ENCODE measurements at places on chromosomes 5 and 9.

DNA sequence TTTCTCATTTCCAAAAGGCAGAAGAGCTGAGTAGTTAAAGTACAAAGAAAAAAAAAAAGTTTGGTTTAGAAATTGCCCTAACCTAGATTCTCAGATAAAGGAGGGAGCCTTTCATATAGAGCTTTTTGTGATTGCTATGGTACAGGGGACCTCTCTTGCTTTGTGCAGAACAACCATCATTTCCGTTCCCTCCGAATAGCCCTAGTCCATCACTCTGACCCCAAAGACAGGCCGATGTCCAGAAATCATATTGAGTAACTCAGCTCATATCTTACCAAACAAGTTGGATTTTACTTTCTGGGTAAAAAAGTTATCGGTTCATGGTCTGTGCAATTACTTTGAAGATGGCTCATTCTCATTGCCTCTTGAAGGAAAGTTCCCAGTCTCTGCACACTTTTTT, 36.7 kb upstream of the COL15A1 start:
- H3K4me3 ChIP-seq, result no peak overlapping the region
- H3K27me3 ChIP-seq, result no peaks in the 10 kb centered on the region
- H3K27ac ChIP-seq, result no peak overlapping the region
- H3K36me3 ChIP-seq, result no peaks in the 10 kb centered on the region
- no peaks in the 10 kb centered on the region for H3K4me1 ChIP-seq

- H3K4me1 ChIP-seq, result peaks cover 5% of the 10 kb centered on the region
- no peaks in the 10 kb centered on the region for H3K36me3 ChIP-seq
- H3K27me3 ChIP-seq, result no peaks in the 10 kb centered on the region
Measured at GRCh38 chr5:115069087-115069968, 100.4 kb downstream of the TRIM36 start.

GRCh38 chr9:137304383-137305059, 2.5 kb upstream of the NRARP start:
- H3K36me3 ChIP-seq, result no peaks in the 10 kb centered on the region
- no peaks in the 10 kb centered on the region for H3K27me3 ChIP-seq
- no peak overlapping the region for H3K4me3 ChIP-seq
- no peak overlapping the region for H3K27ac ChIP-seq
- no peaks in the 10 kb centered on the region for H3K4me1 ChIP-seq

GRCh38 chr5:150596313-150596712, 44.1 kb upstream of the SYNPO start:
- no peaks in the 10 kb centered on the region for H3K4me1 ChIP-seq

GRCh38 chr5:124021776-124022175, 509.8 kb downstream of the CSNK1G3 start:
- no peak overlapping the region for H3K27ac ChIP-seq
- DNase-seq, result no peak
- H3K4me3 ChIP-seq, result no peak overlapping the region
- H3K4me1 ChIP-seq, result no peaks in the 10 kb centered on the region
- no peaks in the 10 kb centered on the region for H3K27me3 ChIP-seq

- H3K27me3 ChIP-seq, result no peaks in the 10 kb centered on the region
- DNase-seq, result no peak
- peaks cover 38% of the 10 kb centered on the region for H3K4me1 ChIP-seq
- H3K36me3 ChIP-seq, result peaks cover 10% of the 10 kb centered on the region
- peak overlapping the region; percentile 78 for H3K27ac ChIP-seq
Measured at GRCh38 chr5:40798801-40799210, 632 bp upstream of the PRKAA1 start.

GRCh38 chr9:22160221-22160620, 151.1 kb upstream of the CDKN2B start:
- no peaks in the 10 kb centered on the region for H3K36me3 ChIP-seq
- no peak overlapping the region for H3K4me3 ChIP-seq
- DNase-seq, result no peak
- H3K4me1 ChIP-seq, result no peaks in the 10 kb centered on the region
- no peak overlapping the region for H3K27ac ChIP-seq
- no peaks in the 10 kb centered on the region for H3K27me3 ChIP-seq

GRCh38 chr5:133114166-133114932, 62.5 kb downstream of the HSPA4 start:
- H3K4me3 ChIP-seq, result no peak overlapping the region
- peaks cover 4% of the 10 kb centered on the region for H3K4me1 ChIP-seq
- no peaks in the 10 kb centered on the region for H3K27me3 ChIP-seq
- H3K36me3 ChIP-seq, result no peaks in the 10 kb centered on the region

GRCh38 chr5:67053229-67053628, 143.4 kb downstream of the CD180 start:
- no peak overlapping the region for H3K27ac ChIP-seq
- no peak overlapping the region for H3K4me3 ChIP-seq
- no peaks in the 10 kb centered on the region for H3K27me3 ChIP-seq
- DNase-seq, result no peak
- no peaks in the 10 kb centered on the region for H3K36me3 ChIP-seq
- no peaks in the 10 kb centered on the region for H3K4me1 ChIP-seq

GRCh38 chr5:66621146-66621545, 25.0 kb downstream of the MAST4 start:
- H3K27ac ChIP-seq, result peak overlapping the region; percentile 99
- H3K4me3 ChIP-seq, result peak overlapping the region; percentile 39
- peaks cover 66% of the 10 kb centered on the region for H3K4me1 ChIP-seq
- no peaks in the 10 kb centered on the region for H3K27me3 ChIP-seq
- H3K36me3 ChIP-seq, result peaks cover 4% of the 10 kb centered on the region
- DNase-seq, result no peak

- no peaks in the 10 kb centered on the region for H3K4me1 ChIP-seq
- H3K36me3 ChIP-seq, result no peaks in the 10 kb centered on the region
- H3K27me3 ChIP-seq, result no peaks in the 10 kb centered on the region
- no peak for DNase-seq
- no peak overlapping the region for H3K4me3 ChIP-seq
- H3K27ac ChIP-seq, result no peak overlapping the region
Measured at GRCh38 chr9:111870774-111871498, 25.7 kb upstream of the UGCG start.

GRCh38 chr9:84174486-84174885, 166.1 kb downstream of the SLC28A3 start:
- no peak overlapping the region for H3K4me3 ChIP-seq
- DNase-seq, result no peak
- no peaks in the 10 kb centered on the region for H3K27me3 ChIP-seq
- no peaks in the 10 kb centered on the region for H3K4me1 ChIP-seq
- H3K36me3 ChIP-seq, result no peaks in the 10 kb centered on the region
- no peak overlapping the region for H3K27ac ChIP-seq

DNA sequence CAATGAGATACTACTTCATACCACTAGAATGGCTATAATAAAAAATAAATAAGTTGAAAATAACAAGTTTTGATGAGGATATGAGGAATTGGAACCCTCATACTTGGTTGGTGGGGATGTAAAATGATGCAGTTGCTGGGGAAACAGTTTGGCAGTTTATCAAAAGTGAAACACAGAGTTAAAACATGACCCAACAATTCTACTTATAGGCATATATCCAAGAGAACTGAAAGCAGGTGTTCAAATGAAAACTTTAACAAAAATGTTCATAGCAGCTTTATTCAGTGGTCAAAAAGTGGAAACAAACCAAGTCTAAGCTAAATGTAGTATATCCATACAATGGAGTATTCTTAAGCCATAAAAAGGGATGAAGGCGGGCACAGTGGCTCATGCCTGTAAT, 13.1 kb upstream of the LHFPL2 start:
- DNase-seq, result no peak
- H3K27me3 ChIP-seq, result no peaks in the 10 kb centered on the region
- H3K4me1 ChIP-seq, result no peaks in the 10 kb centered on the region
- H3K4me3 ChIP-seq, result no peak overlapping the region
- H3K36me3 ChIP-seq, result no peaks in the 10 kb centered on the region

DNA sequence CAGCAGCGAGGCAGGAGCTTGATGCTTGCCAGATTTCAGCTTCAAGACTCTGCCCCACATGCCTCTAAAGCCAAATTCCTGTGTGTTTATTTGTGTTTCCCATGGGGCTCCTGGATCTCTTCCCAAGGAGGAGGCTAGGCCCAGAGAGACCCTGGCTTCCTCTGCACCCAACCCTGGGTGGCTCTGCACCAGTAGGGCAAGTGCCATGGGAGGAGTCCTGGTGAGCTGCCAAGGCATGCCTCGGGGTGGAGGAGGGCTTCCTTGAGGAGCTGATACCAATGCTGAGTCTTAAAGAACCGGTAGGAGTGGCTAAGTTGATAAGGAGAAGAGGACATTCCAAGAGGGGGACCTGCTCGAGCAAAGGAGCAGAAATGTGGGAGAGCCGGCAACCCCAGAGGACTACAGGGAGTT, 6.8 kb upstream of the TIFAB start:
- no peak overlapping the region for H3K4me3 ChIP-seq
- no peaks in the 10 kb centered on the region for H3K36me3 ChIP-seq
- H3K4me1 ChIP-seq, result 0 out of 2 replicates have a peak, but pooled peaks cover 2% of the 10 kb centered on the region
- H3K27ac ChIP-seq, result no peak overlapping the region

DNA sequence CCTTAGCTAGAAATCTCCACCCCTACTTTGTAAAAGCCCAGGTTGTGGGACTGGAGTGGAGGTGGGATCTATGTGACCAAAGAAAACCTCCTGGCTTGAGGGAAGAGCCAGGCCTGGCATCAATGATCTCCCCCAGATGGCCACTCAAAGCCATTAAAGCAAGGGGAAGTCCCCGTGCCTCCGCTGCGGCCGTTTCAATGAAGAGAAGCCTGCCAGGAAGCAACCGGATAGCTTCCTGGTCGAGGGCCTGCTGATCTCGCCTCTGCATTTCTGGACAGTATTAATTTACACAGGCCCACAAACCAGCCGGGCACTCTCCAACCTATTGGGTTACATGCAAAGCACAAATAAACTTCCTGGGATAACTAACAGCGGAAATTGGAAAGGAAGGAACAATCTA, 160.5 kb upstream of the MSX2 start:
- H3K27me3 ChIP-seq, result no peaks in the 10 kb centered on the region
- DNase-seq, result no peak
- H3K36me3 ChIP-seq, result no peaks in the 10 kb centered on the region
- no peak overlapping the region for H3K27ac ChIP-seq
- H3K4me3 ChIP-seq, result no peak overlapping the region

GRCh38 chr9:109641372-109641659, 138.7 kb upstream of the PALM2AKAP2 start:
- H3K27ac ChIP-seq, result no peak overlapping the region
- no peaks in the 10 kb centered on the region for H3K36me3 ChIP-seq
- no peak overlapping the region for H3K4me3 ChIP-seq
- no peaks in the 10 kb centered on the region for H3K4me1 ChIP-seq

- H3K36me3 ChIP-seq, result no peaks in the 10 kb centered on the region
- peaks cover 34% of the 10 kb centered on the region for H3K4me1 ChIP-seq
- no peaks in the 10 kb centered on the region for H3K27me3 ChIP-seq
- H3K4me3 ChIP-seq, result no peak overlapping the region
Measured at GRCh38 chr9:73133921-73134407, 17.7 kb upstream of the ANXA1 start.

DNA sequence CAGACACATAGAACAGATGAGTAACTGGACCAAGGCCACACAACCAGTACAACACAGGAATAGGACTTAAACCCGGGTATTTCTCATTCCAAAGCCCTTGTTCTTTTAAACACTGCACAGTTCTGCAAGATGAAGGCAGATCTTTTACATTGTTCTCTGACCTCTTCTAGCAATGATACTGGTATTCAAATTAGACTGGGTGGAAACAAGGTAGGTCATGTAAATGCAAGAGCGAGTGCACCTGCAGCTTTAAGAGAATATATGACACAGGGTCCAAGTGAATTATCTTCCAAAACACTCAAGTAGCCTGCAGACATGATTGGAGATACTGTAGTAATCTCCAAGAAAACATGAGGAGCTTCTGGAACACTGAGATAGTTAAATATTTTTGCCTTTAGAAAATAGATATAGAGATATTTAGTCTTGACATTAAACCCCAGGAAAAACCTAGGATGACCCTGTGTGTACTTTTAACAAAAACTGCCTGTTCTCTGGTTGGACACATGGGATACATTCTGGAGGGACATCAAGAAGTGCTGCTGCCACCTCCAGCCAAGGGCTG, 130.6 kb upstream of the EPB41L4A start:
- no peak overlapping the region for H3K27ac ChIP-seq
- H3K27me3 ChIP-seq, result no peaks in the 10 kb centered on the region
- H3K4me1 ChIP-seq, result no peaks in the 10 kb centered on the region
- DNase-seq, result no peak
- H3K4me3 ChIP-seq, result no peak overlapping the region

DNA sequence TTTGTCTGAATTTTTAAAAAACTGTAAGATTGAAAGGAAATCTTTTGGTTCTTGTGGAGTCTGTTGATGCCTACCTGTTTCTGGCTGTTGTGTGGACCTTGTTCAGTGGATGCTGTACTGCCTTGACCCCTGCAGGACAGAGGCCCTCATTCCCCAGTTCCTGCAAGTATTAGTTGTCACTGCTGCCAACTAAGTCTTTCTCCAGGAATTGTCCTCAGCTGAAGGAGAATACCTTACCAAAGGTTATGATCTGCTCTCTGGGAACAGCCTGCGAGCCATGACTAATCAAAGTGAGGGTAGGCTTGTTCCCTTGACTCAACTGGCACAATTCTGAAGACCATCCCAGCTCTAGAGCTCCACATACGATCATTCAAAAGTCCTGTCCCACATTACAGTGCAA, 145.3 kb upstream of the FST start:
- no peak overlapping the region for H3K4me3 ChIP-seq
- H3K27me3 ChIP-seq, result no peaks in the 10 kb centered on the region
- no peak overlapping the region for H3K27ac ChIP-seq

DNA sequence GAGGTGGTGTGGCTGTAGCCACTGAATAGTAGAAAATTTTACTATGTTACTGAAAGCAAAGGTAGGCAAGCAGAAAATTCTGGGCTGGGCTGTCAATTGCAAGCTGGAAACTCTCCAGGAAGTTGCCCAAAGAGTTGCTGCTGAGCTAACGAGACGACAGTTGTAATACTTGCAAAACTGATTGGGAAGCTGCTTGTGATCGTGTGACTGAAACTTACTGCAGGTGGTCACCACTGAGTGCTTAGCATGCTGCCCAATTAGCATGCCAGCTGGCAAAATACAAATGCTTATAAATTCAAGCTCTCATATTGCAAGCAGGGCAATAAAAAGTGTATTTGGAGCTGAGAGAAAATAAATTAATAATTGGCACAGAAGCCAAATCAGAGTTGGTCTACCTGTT, 758.5 kb upstream of the EDIL3 start:
- H3K27ac ChIP-seq, result no peak overlapping the region
- H3K36me3 ChIP-seq, result no peaks in the 10 kb centered on the region
- no peaks in the 10 kb centered on the region for H3K4me1 ChIP-seq
- no peaks in the 10 kb centered on the region for H3K27me3 ChIP-seq

DNA sequence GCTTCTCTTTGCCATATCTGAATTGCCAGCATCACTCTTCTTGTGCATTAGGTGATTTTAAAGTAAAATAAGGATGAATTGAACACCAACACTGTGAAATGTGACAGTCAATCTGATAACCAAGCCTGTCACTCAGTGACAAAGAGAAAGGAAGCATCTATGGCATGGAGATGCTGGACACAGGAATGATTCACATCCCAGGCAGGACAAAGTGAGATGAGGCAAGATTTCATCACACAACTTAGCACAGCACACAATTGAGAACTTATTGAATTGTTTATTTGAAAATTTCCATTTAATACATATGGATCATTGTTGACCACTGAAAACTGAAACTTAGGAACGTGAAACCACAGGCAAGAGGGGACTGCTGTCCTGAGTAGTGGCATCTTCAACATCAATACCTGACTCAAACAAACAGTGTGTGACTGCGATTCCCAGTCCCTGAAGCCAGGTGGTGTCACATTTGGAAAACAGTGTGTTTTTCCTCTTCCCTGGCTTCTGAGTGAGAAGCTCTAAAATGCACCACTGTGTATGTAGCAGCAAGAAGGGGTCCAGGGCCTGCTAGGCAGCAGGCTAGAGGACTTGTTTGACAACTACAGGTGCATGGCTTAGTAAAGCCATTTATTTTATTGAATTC, 10.7 kb downstream of the GAPT start:
- no peaks in the 10 kb centered on the region for H3K27me3 ChIP-seq
- DNase-seq, result no peak
- no peak overlapping the region for H3K4me3 ChIP-seq
- H3K27ac ChIP-seq, result no peak overlapping the region
- no peaks in the 10 kb centered on the region for H3K36me3 ChIP-seq

GRCh38 chr5:138359621-138360020, 7.1 kb downstream of the KDM3B start:
- H3K27me3 ChIP-seq, result no peaks in the 10 kb centered on the region
- peaks cover 8% of the 10 kb centered on the region for H3K4me1 ChIP-seq
- no peak overlapping the region for H3K27ac ChIP-seq
- no peak overlapping the region for H3K4me3 ChIP-seq

All from DND-41 (cell line).